D721Med (cell line): ENCODE measurements at places on chromosomes 6 and 20.

GRCh38 chr6:4318321-4318720 is 182.9 kb upstream of the ECI2 start:
- no peak for DNase-seq

DNA sequence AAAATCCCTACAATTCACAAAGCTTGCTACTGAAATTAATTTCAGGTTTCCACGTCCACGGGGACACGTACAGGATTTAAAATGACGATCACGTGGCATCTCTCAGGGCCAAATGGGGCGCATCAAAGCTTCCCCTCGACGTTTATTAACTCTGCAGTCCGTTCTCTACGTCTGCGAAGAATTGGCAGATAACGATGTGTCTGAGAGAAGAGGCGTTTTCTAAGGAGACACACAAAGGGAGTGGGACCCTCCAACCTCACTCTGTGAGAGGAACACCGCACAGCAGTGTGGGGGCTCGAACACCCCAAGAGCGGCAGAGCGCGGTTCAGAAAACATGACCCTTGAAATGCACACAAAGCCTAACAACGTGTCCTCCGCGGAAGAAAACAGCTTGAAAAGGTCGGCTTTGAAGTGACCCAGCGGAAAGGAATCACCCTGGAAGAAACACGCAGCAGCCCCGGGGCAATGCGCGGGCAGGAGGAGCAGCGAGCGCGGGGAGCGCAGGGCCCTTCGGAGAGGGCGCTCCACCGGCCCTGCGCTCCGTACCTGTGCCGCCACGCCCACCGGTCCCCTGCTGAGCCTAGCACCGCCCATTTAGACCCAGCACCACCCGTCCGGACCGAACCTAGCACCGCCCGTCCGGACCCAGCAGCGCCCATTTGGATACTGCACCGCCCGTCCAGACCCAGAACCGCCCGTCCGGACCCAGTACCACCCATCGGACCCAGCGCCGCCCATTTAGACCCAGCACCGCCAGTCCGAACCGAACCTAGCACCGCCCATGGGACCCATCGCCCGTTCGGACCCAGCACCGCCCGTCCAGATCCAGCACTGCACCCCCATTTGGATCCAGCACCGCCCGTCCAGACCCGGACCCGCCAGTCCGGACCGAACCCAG is 1.1 kb upstream of the AFDN start:
- no peak for DNase-seq

DNA sequence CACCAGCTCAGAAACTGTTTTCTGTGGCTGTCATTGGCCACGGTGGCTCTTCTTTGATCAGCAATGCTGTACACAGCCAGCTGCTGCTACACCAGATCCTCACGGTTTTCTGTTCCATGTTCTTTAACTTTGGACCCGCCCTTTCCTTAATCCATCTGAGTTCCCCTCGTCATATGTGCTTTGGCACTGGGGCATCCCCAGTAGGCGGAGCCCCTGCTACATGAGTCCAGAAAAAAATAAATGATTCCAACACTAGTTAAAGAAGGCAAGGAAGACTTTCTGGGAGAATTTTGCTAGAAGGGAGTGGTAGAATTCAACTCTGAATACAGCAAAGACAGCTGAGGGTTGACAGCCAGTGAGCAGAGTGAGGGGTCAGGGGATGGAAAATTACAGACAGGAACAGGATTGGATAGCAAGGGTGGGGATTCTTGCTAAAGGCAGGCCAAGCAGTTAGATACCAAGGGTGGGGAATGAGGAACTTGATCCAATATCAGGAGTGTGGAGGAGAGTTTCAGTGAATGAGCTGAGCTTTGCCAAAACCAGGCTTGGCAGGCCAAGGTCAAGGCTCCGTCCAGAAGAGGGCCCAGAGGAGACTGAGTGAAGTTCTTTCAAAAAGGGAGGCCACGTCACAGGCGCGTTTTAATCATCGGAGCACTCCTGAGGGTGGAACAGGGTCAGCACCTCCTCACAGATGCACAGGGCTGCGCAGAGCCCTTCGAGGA is 391.8 kb downstream of the CDH4 start:
- no peak for DNase-seq

GRCh38 chr20:8187740-8188139 is 55.7 kb downstream of the PLCB1 start:
- DNase-seq = no peak

GRCh38 chr6:159261995-159262394 is 92.8 kb downstream of the FNDC1 start:
- DNase-seq = no peak

DNA sequence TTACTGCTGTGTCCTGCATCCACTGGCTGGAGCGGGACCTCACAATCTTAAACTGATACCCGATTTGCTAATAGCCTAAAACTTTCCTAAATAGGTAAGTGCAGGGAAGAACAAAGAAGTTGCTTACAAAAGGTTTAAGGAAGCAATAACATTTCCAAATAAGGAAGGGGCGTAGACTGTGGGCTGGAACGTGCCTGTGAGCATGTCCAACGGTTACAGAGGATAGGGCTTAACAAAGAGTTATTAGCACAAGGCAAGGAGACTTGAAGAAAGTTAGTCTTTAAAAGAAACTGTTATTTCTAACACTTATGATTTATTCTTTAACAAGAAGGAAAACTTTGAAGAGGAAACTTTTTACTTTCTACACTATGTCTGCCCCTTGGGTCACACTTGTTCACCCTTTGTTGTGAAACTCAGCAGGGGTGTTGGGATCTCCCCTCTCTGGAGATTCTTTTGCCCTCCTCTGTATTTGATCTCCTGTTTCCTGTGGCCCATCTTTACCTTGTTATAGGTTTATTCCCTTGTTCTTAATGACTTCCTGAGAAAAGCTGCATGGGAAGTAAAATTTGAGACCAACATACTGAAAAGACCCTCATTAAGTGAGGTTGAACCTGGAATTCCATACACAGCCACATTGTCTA is 28.7 kb downstream of the KAT14 start:
- no peak for DNase-seq

- DNase-seq = no peak
These were observed 47.9 kb upstream of the ARID1B start for GRCh38 chr6:156729248-156729647.

GRCh38 chr6:77837034-77837784 is 184.4 kb downstream of the MEI4 start:
- DNase-seq = no peak

- no peak for DNase-seq
These were observed 57.5 kb downstream of the SOBP start for GRCh38 chr6:107547451-107547840.

GRCh38 chr6:13233106-13233505 is 95.2 kb downstream of the TBC1D7 start:
- DNase-seq = no peak

DNA sequence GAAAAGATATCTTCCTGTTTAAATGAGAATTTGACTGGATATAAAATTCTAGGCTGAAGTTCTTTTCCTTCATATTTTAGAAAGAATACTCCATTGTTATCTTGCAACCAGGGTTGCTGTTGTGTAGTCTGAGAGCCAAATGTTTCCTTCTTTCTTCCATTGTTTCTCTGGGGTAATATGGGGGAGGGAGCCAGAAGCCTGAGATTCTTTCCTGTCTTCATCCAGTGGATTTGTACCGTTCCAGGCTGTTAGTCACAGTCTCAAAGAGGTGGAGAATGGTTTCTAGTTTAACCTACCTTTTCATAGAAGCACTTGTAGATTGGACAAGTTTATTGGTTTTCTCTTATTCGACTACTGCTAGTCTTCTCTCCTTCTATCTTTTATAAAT is 6.1 kb upstream of the ULBP3 start:
- DNase-seq = no peak

DNA sequence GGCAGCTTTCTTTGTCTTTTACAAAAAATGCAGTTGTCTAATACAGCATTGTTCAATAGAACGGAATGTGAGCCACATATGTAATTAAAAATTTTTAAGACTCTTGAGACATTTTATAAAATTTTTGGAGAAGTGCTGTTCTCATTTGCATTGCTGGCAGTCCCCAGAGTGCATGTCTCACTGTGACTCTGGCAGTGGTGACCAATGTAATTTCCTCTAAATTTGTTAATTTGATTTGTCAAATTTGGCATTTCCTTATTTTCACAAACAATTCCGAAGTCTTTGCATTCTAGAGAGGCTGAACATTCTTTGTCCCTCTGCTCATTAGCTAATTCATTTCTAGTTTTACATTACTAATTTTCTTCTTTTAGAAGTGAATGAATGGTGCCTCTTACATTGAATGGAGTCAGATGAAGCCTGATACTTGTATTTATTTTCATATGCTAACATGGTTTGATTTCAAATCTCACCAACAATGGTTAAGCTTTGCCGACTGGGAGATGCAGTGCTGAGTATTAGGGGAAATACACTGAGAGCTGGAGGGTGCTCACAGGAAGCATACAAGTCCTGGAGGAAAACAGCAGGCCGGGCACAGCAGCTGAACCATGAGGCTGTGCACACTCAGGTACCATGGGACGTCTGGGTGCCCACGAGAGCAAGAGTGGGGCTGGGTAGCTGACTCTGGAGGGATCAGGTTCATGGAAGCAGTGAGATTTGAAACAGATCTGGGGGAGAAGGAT is 68.5 kb upstream of the ARMC2 start:
- DNase-seq = no peak

DNA sequence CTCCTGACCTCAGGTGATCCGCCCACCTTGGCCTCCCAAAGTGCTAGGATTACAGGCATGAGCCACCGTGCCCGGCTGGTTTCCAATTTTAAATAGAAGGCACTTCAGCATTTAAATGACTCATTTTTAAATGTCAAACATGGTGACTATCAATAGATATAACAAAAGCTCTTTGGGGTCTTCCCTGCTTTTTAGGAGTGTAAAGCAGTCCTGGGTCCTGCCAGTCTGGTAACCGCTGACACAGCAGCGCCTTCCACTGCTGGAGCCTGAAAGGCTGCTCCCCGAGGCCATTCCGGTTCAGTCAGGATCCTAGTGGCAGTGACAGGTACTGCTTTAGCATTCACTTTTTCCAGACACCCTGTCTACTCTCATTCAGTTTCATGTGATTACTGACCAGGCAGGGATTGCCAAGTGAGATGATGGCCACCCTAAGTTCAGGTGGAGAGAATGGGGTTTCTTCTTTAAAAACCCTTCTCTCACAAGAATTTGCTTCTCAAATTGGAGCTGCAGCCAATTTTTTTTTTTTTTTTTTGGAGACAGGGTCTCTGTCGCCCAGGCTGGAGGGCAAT is 5.1 kb downstream of the DIDO1 start:
- no peak for DNase-seq
